ENCODE measurements at places on chromosomes 5 and 9.

- peak; percentile 48 for DNase-seq
Measured at GRCh38 chr9:134858051-134858841, 22.4 kb upstream of the FCN2 start.

- DNase-seq, result no peak
Measured at GRCh38 chr9:132743931-132744479, 73.7 kb downstream of the GTF3C4 start.

- DNase-seq, result no peak
Measured at GRCh38 chr9:124004593-124004992, 7.0 kb upstream of the LHX2 start.

DNA sequence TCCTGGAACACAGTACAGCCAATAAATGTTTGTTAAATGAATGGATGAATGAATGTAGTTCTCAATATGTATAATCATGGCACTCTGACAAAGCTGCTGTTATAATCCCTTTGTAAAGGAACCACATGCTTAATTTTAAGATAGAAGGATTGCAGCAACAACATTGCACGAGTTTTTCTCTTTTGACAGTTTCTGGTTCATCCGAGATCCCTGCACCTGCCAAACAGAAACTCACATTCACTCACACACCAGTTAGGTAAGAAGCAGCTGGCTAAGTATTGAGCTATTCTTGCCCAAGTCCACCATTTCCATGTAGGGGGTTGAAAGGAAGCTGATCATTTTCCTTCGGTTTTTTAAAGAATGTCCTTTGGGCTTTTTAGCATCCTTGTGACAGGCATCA, 133.7 kb upstream of the MAP1B start:
- DNase-seq, result no peak

- DNase-seq, result no peak
Measured at GRCh38 chr5:53200306-53200705, 90.7 kb upstream of the MOCS2 start.

GRCh38 chr5:150408231-150408943, 4.3 kb downstream of the CD74 start:
- no peak for DNase-seq

DNA sequence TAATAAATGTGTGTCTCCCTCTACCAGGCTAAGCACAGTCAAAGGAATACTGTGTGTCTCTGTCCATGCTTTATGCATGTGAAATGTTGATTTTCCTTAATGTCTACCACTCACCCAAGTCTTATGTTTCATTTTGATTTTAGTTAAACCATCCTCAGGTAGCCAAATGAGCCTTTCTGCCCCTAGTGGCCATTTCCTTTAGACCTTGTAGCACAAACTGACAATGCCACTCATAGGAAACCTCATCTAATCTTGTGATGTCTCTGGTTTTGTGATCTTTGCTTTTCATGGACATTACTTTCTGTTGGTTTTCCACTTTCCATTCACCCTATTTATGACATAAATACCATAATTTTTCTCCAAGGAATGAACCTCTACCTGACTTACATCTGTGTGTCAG, 820.8 kb downstream of the MAT2B start:
- DNase-seq, result no peak

- no peak for DNase-seq
Measured at GRCh38 chr5:117327511-117327910, 752.9 kb upstream of the SEMA6A start.

DNA sequence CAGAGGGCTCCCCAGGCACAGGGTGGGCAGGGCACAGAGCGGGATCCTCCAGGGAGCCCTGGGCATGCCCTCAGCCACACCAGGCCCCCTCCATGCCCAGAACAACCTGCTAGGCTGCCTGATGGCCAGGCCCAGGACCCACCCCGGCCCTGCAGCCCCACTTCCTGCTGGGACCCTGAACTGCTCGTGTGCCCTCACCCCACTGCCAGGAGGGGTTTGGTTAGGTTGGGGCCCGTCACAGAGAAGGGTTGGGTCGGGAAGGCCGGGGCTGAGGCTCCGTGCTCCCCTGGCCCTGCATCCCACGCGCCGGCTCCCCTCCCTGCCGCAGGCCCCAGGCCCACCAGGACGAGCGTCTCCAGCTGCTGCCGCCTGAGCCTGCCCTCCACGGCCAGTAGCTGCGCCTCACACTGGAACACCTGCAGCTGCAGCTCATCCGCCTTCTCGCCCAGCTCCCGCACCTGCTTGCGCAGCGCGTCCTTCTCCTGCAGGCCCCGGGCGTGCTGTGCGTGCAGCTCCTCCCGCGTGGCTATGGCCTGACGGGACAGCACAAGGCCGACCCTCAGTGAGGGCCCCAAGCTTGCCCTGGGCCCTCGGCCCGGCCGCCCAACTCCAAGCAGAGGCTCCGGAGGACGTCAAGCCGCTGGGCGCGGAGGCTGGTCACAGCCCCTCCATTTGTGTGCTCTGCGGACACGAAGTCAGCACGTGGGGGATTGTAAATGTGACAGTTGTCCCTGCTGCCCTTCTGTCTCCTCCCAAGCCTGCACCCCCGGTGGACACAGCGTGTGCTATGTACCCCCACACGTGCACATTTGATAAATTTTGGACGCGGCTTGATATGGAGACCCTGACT, 4.0 kb upstream of the DNLZ start:
- DNase-seq, result no peak

- DNase-seq, result no peak
Measured at GRCh38 chr5:72921886-72922285, 34.0 kb upstream of the FCHO2 start.

DNA sequence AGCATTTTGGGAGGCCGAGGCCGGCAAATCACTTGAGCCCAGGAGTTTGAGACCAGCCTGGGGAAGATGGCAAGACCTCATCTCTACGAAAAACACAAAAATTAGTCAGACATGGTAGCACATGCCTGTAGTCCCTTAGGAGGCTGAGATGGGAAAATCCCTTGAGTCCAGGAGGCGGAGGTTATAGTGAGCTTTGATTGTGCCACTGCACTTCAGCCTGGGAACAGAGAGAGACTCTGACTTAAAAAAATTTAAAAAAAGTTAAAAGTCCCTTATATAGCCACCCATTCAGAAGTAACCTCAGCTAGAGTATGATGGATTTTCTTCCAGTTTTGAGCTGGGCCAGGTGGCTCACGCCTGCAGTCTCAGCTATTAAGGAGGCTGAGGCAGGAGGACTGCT, 72.4 kb downstream of the UGCG start:
- DNase-seq, result no peak

DNA sequence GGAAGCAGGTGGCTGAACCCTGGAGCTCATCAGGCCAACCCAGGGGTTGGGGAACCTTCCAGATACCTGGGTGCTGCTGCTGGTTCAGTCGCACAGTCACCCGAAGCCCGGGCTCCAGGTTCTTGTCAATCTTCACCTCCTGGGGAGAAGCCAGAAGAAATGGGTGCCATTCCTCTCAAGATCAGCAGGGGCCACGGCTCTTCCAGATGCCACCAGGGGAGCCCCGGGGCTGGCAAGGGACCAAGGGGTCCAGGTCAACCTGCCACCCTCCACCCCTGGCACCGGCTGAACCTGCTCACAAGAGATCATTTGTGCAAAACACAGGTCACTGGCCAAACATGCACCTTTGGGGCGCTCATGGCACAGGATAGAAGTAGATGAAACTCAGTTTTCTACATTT, 4.7 kb downstream of the SPOUT1 start:
- DNase-seq, result no peak

GRCh38 chr5:52920929-52921328, 68.2 kb upstream of the ITGA2 start:
- DNase-seq, result no peak

- DNase-seq, result peak; percentile 35
Measured at GRCh38 chr5:158435161-158435616, 576.2 kb upstream of the CLINT1 start.

GRCh38 chr9:75639971-75640610, 250.4 kb upstream of the PCSK5 start:
- DNase-seq, result no peak

- DNase-seq, result peak; percentile 30
Measured at GRCh38 chr5:88889189-88890069, 6.4 kb upstream of the MEF2C start.

GRCh38 chr9:111937781-111938426, 41.3 kb downstream of the UGCG start:
- peak; percentile 71 for DNase-seq

DNA sequence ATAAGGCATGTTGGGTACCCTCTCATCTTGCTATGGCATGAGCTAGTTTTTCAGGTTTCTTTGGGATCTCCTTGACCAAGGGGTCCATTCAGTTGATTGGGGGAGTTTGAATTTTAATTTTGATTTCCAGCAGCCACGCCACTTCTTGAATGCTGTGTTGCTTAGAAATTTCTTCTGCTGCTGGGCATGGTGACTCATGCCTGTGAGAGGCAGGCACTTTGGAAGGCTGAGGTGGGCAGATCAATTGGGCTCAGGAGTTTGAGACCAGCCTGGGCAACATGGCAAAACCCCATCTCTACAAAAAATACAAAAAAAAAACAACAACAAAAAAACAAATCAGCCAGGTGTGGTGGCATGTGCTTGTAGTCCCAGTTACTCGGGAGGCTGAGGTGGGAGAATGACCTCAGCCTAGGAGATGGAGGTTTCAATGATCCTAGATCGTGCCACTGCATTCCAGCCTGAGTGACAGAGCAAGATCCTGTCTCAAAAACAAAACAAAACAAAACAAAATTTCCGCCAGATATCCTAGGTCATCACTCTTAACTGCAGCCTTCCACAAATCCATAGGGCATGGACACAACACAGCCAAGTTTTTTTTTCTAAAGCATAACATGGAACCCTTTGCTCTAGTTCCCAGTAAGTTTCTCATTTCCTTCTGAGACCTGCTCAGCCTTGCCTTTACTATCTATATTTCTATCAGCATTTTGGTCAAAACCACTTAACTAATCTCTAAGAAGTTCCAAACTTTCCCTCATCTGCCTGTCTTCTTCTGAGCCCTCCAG, 17.7 kb downstream of the TMC1 start:
- DNase-seq, result no peak

DNA sequence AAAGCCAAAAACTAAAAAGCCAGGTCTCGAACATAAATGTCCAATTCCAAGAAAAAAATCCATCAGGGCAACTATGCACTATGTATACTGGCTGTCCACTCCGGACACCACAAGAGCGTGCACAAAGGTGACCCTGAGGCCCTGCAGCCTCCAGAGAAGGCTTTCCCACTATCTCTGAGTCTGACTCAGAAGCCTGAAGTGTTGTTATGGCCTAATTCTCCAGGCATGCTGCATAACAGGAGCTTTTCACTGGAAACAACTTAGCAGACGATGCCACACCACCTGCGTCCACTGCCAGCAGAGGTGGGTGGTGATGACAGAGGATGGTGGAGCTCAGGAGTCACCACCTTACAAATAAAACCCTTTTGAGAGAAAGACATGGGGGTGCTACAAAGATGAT, 63.7 kb downstream of the HABP4 start:
- no peak for DNase-seq

DNA sequence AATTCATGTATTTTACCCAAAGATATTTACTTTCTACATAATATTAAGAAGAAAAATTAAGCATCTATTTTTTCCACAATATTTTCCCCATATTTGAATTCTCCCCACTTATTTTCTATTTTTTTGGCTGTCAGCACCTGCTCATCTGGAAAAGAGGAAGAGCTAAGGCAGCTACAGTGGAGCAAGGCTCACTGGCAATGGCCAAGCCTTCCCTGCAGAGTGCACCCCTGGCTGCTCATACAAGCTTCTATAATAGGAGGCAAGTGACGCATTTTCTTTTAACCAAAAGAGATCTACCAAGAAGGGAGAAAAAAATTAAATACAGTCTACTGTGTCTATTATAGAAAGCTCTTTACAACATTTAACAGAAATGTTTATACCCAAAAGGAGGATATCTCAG, 72.5 kb downstream of the AUH start:
- DNase-seq, result no peak

GRCh38 chr9:109602987-109603386, 104.9 kb upstream of the PTPN3 start:
- no peak for DNase-seq

DNA sequence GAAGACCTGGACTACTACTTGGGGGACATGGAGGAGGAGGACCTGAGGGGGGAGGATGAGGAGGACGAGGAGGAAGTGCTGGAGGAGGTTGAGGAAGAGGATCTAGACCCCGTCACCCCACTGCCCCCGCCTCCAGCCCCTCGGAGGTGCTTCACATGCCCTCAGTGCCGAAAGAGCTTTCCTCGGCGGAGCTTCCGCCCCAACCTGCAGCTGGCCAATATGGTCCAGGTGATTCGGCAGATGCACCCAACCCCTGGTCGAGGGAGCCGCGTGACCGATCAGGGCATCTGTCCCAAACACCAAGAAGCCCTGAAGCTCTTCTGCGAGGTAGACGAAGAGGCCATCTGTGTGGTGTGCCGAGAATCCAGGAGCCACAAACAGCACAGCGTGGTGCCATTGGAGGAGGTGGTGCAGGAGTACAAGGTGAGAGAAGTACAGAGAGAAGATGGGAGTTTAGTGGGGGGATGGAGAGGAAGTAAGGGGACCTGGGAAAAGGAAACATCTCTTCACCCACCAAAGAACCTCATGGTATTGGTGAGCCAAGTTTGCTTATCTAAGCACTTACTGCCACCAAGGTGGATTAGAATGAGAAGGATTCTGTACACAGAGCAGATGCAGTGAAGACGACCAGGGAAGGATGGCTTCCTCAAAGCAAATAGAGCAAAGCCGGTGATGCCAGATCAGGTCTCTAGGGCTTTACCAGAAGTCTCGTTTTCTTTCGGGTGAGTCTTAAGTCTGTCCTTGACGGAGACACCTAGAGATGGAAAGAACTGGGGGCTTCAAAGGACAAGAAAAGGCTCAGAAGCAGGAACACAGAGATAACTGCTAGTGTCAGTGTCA, 1.5 kb downstream of the TRIM41 start:
- no peak for DNase-seq

DNA sequence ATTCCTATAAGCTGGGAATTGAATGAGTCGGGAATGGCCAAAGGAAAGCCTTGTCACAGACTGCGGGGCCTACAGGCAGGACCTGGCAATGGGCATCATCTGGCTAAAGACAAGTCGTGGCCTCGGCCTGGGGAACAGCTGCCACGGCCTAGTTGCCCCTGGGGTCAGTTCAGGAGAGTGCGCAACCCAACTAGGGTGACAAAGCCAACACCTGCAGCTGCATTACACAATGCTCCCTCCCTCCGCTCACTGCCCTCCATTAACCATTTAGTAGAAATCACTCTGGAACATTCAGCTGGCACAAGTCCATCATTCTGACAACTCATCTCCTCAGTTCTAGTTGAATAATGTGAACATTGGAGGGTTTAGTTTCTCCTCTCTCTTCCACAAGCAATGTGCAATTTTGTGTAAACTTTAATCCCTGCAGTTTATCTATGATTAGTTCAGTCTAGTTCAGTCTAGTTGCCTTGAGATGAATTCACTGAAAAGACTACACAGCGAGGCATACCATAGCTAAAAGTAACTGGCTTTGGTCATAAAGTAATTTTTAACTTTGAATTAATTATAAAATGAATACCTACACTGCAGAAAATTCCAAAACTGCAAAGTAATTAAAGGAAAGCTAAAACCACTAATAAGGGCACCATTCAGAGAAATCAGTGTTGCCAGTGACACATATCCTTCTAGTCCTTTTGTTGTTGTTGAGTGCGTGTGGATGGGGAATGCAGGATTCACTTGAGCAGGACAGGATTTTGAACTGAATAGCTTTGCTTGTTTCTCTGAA, 5.1 kb downstream of the GLDC start:
- DNase-seq, result no peak

- DNase-seq, result no peak
Measured at GRCh38 chr5:109573766-109574165, 116.0 kb upstream of the MAN2A1 start.

GRCh38 chr5:108660291-108660690, 87.4 kb upstream of the FER start:
- no peak for DNase-seq
